ENCODE measurements at places on chromosomes 2 and 18. TPM values are rescaled to one million over a fixed set of nuclear protein-coding genes. Genes with fewer than 3 reads are reported as not detected.

The CNTNAP5 gene
- total RNA-seq = not detected

The SNRPD1 gene
- total RNA-seq = 18.3 TPM

The PRKAG3 gene
- total RNA-seq = not detected

The ABCB11 gene
- 0.05 TPM for total RNA-seq

The ANKRD62 gene
- total RNA-seq = not detected

Data from mammary microvascular endothelial cell (primary cell).